ENCODE measurements at places on chromosomes 1 and 21.

DNA sequence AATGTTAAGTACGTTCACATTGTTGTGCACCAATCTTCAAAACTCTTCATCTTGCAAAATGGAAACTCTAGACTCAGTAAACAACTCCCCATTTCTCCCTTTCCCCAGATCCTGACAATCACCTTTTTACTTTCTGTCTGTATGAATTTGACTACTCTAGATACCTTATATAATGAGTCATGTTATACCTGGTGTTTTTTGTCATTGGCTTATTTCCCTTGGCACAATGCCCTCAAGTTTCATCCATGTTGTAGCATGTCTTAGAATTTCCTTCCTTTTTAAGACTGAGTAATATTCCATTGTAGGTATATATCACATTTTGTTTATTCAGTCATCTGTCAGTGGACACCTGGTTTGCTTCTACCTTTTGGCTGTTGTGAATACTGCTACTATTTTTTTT, 399.5 kb downstream of the LMO4 start:
- no peak for ATAC-seq

DNA sequence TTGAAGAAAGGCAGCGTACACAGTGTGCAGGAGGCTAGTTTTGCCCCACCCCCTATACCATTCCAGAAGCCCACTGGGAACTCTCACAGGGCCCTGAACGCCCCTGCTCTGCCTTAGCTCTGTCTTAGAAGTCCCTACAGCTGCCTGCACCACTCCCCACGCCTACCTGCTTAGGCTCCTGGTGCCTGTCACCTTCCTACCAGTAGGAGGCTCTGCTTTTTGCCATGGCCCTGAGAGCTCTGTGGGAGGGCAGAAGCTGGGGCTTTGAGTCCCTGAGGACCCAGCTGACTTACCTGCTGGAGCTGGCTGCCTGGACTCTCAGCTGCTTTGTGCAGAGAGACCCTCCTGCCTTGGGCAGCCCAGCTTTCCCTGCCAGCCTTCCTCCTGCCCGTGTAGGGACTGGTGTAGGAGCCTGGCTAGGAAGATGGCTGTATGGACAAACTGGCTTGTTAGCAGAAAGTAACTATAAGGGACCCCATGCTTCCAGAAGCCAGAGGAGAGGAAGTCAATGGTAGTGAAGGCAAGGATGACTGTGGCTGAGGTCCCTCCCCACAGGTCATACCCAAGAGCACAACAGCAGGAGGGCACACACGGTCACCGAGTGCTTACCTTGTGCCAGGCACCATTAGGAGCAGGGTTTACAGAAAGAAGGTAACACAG, 9.8 kb upstream of the CELSR2 start:
- ATAC-seq = peak; percentile 78

DNA sequence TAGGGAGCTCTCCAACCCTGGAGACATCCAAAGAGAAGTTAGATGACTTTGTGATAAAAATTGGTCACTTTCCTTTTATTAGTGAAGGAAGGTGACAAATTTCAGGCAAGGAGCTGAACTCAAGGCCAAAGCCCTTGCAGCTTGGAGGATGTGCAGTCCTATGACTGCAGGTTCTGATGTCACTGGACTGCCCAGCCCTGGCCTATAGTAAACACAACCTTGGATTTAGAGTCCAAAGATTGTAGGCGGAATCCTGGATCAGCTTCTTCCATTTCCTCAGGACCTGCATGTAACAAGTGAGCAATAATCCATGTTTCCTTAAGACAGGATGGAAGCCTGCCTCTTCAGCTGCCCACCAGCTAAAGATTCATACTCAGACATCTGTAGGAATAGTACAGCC, 169.3 kb upstream of the ZC3H12A start:
- ATAC-seq = no peak

DNA sequence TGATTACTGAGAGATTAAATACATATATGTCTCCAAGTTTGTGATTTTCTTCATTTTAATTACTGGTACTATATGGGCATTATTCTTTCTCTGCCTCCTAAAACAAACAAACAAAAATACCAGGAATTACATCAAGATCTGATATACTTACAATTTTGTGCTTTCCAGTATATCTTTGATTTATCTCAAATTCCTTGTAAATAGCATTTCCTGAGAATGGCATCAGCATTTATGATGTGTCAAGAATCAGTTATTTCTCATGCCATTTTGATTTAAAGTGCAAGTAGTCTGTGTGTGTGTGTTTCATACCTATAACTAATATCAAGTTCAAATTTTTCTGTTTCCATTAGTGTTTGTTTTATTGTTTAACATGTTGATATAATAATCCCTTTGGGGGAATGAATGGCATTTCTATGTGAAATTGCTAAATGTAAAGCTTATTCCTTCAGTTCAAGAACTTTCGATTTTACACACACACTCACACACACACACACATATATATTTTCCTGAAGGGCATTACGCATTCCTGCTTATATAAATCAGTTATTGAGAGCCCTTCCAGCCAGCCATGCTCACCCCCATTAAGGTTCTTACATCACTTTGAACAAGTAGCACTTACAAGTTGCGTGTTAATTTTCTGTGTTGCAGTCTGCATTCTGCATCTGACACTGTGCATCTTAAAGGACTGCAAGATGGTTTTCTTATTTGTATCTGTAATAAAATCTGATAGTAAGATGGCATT, 102.7 kb downstream of the NEK7 start:
- ATAC-seq = peak; percentile 86

- no peak for ATAC-seq
Measured at GRCh38 chr1:6982860-6983259, 197.6 kb downstream of the CAMTA1 start.

- peak; percentile 27 for ATAC-seq
Measured at GRCh38 chr1:98049370-98050135, 128.7 kb upstream of the DPYD start.

- ATAC-seq = no peak
Measured at GRCh38 chr1:235073968-235074522, 54.6 kb downstream of the TOMM20 start.

DNA sequence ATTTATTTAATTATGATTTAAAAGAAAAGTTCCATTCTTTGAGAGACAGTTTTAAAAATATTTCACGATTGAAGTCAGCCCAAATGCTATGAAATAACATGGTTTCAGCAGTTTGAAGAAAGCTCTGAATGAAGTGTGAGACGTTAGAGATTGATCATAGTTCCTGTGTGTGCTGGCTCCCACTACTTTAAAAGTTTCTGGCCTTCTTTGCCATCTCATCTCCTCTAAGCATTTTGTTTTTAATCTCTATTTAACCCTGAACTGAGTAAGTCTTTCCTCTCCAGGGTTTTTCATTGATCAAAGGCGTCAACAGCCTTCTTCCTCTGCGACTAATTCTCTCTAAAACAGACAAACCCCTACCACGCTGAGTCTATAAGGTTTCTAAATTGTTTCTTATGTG, 225.3 kb upstream of the B3GALT2 start:
- no peak for ATAC-seq

GRCh38 chr1:198918920-198919319, 280.1 kb downstream of the PTPRC start:
- no peak for ATAC-seq

DNA sequence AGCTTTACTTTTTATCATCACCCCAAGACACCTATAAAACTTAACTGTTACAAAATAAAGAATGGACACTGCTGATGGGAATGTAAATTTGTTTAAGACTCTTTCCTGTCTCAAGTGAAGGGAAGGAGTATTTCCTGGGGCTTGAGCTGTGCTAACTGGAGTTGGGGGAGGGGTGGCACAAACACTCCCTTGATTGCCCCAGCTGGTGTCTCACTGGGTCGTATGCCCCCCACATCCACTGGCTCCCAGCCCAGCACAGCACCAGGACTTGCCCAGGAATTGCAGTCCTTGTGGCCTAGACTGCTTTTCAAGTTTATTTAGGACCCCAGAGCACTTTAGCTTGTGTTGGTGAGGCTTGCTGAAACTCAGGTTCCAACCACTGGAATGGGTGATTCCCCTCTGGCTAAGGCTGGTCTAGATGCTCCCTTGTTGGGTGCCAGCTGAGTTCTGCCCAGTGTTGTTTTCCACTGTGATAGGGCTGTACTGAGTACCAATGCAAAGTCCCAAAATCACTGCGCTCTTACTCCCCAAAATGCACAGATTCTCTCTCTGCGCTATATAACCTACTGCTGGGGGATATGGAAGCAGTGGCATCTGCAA, 49.1 kb upstream of the DR1 start:
- ATAC-seq = no peak

- no peak for ATAC-seq
Measured at GRCh38 chr1:76158126-76158525, 83.6 kb downstream of the ST6GALNAC3 start.

GRCh38 chr1:206003854-206004800, 932 bp upstream of the RAB7B start:
- ATAC-seq = no peak

DNA sequence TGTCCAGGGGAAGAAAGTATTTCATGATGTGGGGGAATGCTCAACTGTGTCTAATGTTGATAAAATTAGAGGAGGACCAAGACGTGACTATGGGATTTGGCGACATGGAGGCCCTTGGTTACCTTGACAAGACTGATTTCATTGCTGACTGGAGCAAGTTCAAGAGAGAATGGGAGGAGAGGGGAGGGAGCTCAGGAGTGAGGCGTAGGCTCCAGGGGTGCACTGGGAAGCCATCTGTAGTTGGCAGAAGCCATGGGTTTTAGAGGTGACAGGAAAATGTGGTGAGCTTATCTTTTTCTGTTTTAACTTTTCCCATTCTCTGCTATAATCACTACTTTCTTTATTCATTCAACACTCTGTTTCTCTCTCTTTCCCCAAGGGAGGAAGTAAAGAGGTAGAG, 15.8 kb downstream of the UBE4B start:
- no peak for ATAC-seq

DNA sequence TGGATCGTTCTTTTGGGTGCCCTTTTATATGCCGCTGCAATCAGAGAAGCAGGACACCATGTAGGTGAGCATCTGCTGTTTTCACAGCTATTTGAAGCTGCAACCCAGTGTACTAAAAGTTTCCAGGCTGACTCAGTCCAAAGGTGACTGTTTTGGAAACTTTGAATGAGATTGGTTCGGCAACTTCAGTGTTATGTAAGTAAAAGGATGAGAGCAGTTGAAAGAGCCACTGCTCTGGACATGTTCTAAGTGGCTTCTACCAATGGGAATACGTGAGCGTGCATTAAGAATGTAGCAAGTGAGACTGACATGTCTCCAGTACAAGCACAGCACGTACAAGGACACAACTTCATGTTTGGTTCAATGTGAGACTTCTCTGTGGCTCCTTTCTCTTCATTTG, 55.6 kb downstream of the DDR2 start:
- ATAC-seq = no peak

All from motor neuron (in vitro differentiated cells).